ENCODE measurements at places on chromosomes 4 and X.

DNA sequence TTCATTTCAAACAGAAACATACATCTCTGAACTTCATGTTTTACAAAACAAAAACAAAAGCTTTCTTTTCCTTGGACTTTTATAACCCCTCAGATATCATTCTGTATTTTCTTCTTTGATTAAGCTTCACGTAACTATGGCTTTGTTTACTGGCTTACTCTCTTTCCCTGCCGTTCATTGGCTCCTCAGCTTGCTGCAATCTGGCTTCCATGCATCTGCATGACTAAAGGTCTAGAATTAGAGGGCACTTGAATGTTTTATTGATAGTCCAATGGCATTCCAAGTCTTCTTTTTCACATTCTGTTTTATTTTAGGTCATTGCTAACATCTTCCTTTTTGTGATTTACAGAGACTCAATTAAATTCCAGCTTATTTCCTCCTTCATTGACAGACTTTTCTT is 487.6 kb downstream of the GRXCR1 start:
- no peak for DNase-seq

- DNase-seq, result no peak
These were observed 3.5 kb upstream of the BMP2K start for GRCh38 chr4:78772526-78773091.

GRCh38 chr4:4819213-4819606 is 40.3 kb upstream of the MSX1 start:
- no peak for DNase-seq

- DNase-seq, result no peak
These were observed 8.5 kb upstream of the GYG2 start for GRCh38 chrX:2820136-2820771.

- DNase-seq, result no peak
These were observed 361.1 kb downstream of the TRAM1L1 start for GRCh38 chr4:116724249-116724648.

DNA sequence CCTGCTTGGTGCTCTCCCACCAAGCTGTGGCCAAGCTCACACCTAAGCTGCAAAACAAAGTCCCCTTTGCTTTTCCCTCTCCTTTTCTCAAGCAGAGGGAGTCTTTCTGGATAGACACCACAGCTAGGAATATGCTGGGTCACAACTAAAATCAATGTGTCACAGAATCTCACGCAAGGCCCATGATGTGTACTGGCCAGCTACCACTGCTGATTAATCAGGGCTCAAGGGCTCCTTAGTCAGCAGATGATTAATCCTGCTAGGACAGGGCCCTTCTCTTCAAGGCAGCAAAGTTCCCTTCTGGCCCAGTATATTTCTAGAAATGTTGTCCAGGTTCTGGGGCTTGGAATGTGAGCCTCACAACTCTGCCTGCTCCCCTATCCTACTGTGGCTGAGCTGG is 32.0 kb upstream of the TENT5D start:
- no peak for DNase-seq

DNA sequence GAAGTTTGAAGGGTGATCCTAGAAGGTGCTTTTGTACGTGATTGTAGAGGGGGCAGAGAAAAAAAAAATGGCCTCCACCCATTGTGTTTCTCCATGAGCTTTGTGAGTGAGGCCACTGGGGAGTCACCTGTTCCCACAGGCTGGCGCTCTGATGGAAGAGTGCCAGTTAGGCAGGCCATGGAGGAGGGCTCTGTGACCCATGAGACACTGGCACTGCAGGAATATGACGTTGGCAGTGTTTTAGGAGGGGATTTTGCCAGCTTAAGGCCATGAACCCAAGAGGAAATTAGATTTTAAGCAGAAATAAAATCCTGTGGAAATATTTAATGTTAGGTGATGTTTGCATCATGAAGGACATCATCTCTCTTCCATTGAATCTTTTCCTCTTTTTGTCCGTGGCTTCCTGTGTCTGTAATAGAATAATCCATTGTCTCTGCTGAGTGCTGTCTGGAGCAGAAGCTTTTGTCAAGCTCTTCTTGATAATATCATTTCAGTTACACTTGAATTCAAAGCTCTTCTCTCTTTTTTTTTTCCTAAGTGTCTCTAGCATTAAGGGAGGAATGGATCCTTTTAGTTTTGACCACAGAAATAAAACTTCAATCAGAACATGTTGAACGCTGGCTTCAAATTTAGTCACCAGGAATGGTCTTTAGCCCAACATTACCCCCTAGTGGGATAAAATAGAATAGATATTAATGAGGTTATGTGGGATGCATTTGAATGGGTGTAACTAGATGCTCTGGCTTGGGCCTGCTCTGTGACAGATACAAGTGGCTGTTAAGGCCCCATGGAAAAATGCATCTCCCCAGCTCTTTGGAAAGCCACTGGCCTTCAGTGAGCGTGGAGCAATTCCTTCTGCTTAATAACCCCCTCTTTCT is 41.0 kb upstream of the UCP1 start:
- no peak for DNase-seq

GRCh38 chr4:170014359-170015011 is 11.7 kb downstream of the MFAP3L start:
- DNase-seq, result no peak

DNA sequence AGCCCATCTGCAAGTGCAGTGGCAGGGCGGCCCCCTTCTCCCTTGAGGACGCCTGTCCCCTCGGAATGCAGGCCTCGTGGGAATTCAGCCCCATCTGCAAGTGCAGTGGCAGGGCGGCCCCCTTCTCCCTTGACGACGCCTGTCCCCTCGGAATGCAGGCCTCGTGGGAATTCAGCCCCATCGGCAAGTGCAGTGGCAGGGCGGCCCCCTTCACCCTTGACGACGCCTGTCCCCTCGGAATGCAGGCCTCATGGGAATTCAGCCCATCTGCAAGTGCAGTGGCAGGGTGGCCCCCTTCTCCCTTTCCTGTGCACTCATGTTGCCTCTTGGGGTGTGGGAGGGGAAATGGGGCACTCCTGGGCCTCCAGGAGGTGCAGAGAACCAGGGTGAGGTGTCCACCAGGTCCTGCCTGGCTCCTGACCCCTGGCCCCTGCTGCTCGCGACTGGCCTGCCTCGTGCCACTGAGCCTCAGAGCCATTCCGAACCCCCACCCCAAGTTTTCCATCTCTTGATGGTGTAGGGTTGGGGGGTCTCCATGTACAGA is 6.8 kb upstream of the SLC26A1 start:
- DNase-seq, result no peak

GRCh38 chrX:16466640-16467432 is 183.1 kb upstream of the S100G start:
- no peak for DNase-seq

DNA sequence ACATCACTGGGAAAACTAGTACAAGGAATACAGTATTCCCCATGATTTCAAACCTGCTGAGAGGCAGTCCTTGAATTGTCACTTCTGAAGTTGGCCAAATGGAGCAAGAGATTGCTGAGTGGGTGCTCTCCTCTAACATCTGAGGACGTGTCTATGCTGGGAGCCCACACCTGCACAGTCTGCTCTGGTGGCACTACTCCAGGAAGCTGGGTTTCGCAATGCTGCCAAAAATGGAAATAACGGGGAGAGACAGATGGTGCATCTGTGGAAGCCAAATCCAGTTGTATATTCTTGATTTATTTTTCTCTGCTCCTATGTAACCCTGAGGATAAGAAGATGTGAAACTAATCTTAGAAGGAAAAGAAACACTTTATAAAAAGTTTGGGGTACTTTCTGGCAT is 240.1 kb upstream of the CTSO start:
- no peak for DNase-seq

DNA sequence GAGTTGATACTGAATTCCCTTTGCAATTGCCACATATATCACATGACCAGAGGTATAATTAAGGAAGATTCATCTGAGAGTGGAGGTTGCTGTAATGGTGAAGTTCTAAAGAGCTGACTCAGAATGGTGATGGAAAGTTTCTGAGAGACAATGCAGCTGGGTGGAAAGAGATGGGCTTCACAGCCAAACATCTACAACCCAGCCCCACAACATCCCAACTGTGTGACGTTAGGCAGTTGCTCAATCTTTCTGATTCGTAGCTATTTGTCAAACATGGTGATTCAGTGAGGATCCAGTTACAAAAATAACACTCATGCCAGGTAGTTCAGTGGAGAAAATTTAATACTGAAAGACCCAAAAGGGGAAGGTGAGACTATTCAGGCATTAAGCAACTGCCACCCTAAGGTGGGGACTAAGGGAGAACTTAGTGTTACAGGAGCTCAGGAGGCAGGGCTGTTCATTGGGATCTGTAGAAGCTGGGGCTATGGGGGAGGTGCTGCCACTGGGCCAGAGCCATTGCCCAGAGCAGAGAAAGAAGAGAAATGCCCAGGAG is 6.9 kb upstream of the AFF1 start:
- DNase-seq, result no peak

DNA sequence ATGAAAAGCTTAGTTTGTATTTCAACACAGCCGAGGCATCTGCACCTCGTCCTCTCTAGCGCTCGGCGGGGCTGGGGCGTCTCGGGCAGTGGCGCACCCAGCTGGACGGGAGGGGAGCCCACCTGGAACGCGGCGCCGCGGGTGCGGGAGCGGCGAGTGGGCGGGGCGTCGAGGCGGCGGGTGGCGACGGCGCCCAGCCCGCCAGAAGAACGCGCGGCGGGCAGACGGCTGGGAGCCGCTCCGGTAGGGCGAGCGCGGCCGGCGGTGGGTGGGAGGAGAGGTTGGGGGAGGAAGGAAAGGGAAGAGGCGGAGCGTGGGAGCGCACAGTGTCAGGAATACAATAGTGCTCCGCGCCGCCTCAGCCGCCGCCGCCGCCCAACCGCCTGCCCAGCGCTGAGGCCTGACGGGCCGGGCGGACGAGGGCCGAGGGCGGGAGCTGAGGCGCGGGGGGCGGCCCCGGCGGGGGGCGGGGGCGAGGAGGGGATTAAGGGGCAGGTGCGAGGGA is at the start of gene JADE3:
JADE3 (plus strand) TSS at position 324 of the 505 bp plus-strand sequence. CDS start 72,474 bp downstream, outside the sequence.
- peak; percentile 18 for DNase-seq

- no peak for DNase-seq
These were observed 41.9 kb downstream of the ARHGEF38 start for GRCh38 chr4:105594099-105595010.

- no peak for DNase-seq
These were observed 209.2 kb downstream of the TECRL start for GRCh38 chr4:64200001-64200555.

DNA sequence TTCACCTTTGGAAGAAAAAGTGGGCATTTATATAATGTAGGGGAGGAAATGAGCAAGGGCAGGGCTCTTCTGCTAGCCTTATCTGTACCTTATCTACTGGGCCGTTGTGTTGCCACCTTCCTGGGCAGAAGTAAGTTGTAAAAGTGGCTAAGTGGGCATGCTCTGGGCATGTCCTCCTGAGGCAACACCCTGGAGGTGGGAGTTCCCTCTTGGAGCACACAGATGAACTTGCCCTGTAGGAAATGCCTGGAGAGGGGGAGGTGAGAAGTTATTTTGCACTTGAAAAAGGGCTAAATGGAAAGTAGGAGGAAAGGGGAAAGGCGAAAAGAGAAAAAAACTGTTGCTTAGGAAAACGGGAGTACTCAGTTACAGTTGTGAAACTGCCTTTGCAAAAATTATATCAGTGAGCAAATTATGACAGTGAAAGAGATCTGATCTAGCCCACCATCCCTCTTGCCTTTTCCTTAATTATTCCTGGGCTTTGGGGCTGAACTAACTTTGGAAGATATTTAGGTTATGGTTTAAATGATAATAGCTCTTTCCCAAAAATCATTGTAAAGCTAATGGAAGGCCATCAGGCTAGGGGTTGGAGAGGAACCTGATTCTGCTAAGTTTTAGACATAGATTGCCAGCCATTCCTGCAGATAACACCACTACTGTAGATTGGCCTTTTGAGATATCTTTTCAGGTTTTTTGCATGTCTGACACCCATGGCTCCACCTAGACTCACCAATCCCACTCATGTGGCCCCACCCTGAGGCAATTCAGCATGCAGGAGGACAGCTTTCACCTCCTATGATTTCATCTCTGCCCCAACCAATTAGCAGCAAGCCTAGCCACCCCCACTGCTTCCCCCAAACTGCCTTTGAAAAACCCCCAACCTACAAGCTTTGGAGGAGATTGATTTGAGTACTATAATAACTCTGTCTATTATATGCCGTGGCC is 20.5 kb upstream of the ZNF81 start:
- DNase-seq, result no peak

GRCh38 chr4:23750125-23750524 is 139.7 kb downstream of the PPARGC1A start:
- DNase-seq, result no peak

DNA sequence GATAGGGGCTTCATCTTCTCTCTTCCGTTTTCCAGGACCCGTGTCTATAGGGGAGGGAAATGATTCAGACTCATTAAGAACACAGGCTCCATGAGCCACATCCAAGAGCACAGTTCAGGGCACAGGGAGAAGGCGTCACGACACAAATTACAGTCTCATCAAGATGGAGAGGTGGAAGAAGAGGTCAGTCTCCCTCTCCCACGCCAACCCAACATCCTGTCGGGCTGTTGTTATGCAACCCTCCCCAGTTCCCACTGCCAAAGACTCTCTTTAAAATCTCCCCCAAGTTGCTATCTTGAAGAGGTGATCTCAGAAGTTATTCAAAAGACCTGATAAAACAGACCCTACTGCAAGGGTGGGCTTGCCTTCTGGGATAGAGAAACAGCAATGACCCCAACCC is 12.6 kb downstream of the ZMYM3 start:
- no peak for DNase-seq

Data from activated CD4-positive, alpha-beta T cell treated with anti-CD3 and anti-CD28 coated beads, Interleukin-2, amount 50 U/mL, for 48 hours (primary cell).